Stimulated activated CD4-positive, alpha-beta T cell treated with anti-CD3 and anti-CD28 coated beads, Interleukin-1b, Interleukin-23, amount 100 ng/mL, for 1 hour (primary cell): ENCODE measurements at places on chromosomes 7 and 10.

GRCh38 chr7:80134115-80134535, 506 bp upstream of the GNAI1 start:
- DNase-seq = no peak

DNA sequence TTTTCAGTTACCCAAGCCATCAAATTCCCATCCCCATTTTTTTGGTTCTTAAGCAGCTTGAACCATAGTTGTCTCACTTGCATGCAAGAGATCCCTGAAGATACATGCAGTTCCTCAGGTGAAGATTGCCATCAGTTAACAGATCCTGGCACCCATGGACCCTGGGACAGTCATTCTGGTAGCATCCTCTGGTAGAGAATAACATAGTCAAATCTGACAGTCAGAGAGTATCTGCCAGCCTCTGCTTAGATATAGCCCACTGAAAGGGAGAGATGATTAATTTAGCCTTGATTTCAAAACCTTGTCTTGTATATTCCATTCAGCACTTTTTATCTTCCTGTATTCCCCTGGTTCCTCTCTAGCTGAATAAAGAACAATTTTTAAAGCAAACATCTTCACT, 280.4 kb downstream of the KCNMA1 start:
- no peak for DNase-seq

DNA sequence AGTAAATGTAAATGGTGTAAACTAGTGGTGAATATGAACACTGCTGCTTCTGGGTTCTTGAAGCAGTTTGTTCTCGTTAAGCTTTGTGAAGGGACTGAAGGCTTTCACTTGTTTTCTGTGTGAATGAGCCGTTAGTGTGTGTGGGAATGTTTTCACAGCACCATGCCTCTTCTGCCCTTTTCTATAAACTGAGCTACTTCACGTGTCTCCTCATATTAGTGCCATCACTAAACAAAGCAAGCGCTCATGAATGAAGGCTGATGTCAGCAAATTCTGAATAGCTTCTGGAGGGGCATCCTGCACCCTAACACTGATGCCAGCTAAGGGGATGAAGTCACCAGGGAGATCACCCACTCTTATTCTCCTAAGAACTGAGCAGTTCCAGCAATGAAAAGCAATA, 205.6 kb upstream of the ETV1 start:
- no peak for DNase-seq

- no peak for DNase-seq
Observed at GRCh38 chr10:127524908-127525665, 24.0 kb upstream of the NPS start.

- no peak for DNase-seq
Observed at GRCh38 chr10:77417359-77417758, 220.2 kb downstream of the KCNMA1 start.

DNA sequence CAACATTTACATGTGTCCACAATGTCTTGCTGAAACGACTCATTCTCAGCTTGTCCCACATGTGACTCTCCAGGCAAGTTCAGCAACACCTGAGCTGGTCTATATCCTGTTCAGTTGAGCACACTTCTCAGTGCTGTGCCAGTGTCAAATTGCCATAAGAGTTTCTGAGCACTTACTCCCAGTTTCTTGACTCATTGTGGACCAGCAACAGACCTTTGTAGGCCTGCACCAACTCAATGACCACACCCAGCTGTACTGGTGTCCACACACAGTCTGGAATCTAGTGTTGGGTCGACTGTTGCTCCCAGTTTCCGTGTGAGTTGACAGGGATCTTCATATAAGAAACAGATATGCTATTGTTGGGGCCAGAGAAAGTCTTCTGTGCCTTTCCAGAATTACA, 88.0 kb downstream of the PTPN20 start:
- DNase-seq = no peak

GRCh38 chr7:15914611-15915010, 228.1 kb upstream of the MEOX2 start:
- no peak for DNase-seq

DNA sequence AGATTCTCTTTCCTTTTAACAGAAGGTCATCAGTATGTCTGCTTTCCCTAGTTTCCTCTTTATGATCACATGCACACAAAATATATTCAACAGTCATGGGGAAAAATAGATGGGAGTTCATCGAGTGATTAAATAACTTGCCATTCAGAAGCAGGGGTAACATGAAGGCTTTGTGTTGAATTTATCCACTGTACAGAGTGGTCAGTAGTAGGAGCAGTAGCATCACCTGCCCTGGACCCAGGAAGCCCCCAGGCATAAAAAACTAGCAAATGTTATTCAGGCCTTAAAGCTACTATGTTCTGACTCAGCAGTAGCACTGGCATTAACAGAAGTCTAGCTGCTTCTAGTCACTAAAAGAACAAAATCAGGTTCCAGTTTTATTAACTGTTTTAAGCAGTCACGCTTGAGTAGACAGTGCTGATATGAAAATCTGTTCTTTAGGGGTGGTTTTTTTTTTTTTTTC, 31.4 kb upstream of the FAM133B start:
- DNase-seq = no peak

DNA sequence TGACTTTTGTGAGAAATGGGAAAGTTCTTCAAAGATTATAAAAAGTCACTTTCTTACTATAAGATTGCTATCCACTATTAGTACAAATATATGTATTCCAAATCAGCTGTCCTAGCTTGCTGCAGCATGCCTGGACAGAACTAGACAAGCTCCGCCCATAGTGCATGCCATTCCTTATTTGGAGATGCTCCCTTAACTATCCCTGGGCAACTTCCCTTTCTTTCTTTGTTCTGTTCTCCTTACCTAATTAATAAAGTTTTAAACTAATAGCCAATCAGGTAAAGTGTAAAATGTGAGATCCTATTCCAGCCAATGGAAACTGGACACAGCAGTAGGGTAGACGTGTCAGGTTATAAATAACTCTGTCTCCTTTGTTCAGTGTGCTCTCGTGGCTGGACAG, 281.9 kb downstream of the CAMK1D start:
- DNase-seq = no peak

DNA sequence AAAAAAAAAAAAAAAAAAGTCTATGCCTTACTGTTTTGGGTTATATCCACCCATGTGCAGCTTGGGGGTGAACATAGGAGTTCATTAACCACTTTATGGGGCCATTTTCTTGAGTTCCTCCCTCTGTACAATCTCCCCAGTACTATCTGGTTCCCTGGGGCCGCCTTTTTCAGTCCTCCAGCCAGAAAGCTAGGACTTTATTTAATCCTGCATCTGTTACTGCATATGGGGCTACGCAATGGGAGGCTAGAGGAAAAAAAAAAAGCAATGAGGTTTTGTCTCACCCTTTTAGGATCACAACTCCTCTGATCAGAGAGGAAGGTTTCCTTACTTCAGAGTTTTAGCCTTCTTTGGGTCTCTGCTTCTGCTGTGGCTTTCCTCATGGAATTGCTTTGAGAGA, 51.0 kb downstream of the BTRC start:
- no peak for DNase-seq

GRCh38 chr7:41943094-41943577, 240.2 kb upstream of the INHBA start:
- no peak for DNase-seq

DNA sequence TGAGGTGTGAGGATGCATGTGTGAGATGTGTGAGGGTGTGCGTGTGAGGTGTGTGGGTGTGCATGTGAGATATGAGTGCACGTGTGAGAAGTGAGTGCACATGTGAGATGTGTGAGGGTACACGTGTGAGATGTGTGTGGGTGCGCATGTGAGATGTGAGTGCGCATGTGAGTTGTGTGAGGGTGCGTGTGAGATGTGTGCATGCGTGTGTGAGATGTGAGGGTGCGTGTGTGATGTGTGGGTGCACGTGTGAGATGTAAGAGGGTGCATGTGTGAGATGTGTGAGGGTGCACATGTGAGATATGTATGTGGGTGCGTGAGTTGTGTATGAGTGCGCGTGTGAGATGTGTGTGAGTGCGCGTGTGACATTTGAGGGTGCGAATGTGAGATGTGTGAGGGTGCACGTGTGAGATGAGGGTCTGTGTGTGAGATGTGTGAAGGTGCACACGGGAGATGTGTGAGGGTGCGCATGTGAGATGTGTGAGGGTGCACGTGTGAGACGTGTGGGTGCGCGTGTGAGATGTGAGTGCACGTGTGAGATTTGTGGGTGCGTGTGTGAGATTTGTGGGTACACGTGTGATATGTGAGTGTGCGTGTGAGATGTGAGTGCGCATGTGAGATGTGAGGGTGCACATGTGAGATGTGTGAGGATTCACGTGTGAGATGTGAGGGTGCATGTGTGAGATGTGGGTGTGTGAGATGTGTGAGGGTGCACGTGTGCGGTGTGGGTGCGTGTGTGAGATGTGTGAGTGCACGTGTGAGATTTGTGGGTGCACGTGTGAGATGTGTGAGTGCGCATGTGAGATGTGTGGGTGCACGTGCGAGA, 30.5 kb downstream of the PPIF start:
- no peak for DNase-seq

GRCh38 chr7:11524476-11525397, 307.3 kb downstream of the THSD7A start:
- no peak for DNase-seq

- no peak for DNase-seq
Observed at GRCh38 chr7:37701769-37702168, 18.2 kb downstream of the GPR141 start.

GRCh38 chr7:139032473-139032872, 3.4 kb downstream of the ZC3HAV1L start:
- no peak for DNase-seq

DNA sequence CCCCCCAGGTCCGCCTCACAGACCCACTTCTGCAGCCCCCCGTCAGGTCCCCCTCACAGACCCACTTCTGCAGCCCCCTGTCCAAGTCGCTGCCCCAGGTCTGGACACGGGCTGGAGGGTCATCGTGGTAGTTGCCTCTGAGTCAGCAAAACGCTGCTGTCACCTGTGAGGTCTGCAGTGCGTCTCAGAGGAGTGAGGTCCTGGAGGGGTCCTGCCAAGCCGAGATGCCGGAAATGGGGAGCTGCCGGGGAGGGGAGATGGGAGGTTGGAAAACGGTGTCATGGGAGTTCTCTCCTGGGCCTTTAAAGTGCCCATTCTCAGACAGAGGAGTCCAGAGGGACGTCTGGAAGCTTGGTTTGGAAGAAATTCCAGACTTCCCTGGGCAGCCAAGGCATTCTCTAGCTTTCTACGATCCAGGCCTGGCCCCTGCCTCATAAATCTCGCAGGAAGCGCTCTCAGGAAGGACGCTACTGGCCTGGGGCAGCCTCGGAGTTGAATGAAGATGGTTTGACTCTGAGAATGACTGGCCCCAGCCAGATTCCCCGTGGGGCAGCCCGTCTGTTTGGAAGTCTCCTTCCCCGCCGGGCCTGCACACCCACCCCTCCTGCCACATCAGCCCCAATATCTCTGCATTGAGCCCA, 38.7 kb downstream of the CALML3 start:
- no peak for DNase-seq

GRCh38 chr10:119216127-119216526, 8.8 kb downstream of the GRK5 start:
- DNase-seq = no peak

GRCh38 chr10:86170255-86171108, 196.1 kb downstream of the GRID1 start:
- no peak for DNase-seq

DNA sequence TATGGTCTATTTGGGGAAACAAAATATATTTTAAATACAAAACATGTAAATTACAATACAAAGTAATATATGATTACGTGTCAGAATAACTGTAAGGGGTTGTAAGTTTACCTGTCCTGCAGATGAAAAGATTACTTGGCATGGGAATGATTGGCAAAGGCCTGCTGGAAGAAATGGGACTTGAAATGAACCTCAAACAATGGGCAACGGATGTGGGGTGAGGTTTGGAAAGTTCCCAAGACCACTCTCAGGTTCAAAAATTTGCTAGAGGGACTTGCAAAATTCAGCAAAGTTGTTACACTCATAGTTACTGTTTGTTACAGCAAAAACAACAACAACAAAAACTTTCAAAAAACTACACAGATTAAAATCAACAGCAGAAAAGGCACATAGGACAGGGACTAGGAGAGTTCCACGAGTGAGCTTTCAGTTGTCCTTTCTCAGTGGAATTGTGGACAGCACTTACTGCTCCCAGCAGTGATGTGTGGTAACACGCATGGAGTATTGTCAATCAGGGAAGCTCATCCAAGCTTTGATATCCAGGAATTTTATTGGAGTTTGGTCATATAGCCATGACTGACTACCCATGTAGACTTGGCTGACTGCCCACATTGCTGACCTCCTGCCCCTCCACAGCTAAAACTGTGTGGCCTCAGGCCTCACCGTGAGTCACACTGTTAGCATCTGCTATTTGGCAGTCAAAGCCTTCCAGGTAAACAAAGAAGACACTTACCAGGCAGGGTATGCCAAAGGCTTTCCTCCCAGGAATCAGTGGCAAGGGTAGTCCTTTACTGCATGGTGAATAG, 43.8 kb downstream of the EXOC6 start:
- DNase-seq = no peak

DNA sequence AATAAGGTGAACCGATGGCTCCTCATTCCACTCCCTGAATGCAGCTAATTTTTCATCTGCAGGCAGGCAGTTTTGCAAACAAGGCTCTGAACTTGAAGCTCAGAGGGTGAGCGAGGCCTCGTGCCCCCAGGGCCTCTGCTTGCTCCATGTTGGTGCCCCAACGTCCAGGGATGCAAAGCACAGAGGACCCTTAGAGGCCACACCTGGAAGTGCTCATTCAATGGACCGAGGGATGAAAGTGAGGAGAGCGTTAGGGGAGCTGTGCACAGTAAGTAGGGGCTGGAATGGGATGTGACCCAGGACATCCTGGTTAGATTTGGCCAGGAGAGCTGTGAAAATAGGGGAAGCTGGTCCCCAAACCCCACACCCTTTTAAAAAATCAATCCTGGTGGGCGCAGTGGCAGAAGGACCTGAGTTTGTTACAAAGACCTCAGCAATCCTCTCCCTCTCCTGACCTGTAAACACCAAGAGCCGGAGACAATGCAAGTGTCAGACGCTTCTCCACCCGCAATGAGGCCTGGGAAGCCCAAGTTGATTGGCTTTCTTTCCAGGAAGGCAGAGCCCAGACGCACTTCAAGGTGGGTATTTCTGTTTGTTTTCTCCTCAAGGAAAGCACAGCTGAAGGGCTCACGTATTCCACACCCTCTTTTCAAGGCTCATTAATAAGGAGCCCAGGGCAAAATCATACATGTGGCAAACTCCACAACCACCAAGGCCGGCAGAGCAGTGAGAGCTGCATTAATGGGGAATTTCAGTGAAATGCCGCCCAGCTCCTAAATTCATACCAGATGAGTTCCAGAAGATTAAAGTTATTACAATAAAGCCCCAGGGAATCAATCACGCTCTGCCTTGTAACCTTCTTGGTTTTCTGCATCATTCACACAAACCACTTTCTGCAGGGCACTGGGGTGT, 14.1 kb upstream of the CXCL12 start:
- no peak for DNase-seq

DNA sequence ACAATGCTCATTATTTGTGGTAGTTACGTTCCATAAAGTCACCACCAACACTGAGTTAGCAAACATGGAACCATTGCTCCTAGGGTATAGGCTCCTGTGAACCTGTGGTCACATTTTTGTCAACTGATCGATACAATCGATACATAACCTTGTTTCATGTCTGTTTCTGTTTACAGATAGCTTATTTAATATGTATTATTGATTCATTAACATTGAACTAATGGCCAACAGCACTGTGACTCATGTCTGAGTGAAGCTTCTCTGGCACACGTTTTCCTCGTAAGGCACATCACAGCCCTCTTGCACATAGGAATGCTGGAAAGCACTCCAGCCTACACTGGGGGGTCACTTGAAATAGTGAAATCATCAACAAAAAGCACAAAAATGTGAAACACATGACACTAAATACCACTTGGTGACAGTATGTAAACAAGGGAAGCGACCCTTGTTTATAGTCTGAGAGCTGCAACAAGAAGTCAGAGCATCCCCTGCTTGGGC, 27.0 kb downstream of the GHRHR start:
- no peak for DNase-seq
